Umbilical cord (tissue), 2 donors: ENCODE measurements at places on chromosomes 2 and 18. TPM values are rescaled to one million over a fixed set of nuclear protein-coding genes. Genes with fewer than 3 reads are reported as not detected.

DNA sequence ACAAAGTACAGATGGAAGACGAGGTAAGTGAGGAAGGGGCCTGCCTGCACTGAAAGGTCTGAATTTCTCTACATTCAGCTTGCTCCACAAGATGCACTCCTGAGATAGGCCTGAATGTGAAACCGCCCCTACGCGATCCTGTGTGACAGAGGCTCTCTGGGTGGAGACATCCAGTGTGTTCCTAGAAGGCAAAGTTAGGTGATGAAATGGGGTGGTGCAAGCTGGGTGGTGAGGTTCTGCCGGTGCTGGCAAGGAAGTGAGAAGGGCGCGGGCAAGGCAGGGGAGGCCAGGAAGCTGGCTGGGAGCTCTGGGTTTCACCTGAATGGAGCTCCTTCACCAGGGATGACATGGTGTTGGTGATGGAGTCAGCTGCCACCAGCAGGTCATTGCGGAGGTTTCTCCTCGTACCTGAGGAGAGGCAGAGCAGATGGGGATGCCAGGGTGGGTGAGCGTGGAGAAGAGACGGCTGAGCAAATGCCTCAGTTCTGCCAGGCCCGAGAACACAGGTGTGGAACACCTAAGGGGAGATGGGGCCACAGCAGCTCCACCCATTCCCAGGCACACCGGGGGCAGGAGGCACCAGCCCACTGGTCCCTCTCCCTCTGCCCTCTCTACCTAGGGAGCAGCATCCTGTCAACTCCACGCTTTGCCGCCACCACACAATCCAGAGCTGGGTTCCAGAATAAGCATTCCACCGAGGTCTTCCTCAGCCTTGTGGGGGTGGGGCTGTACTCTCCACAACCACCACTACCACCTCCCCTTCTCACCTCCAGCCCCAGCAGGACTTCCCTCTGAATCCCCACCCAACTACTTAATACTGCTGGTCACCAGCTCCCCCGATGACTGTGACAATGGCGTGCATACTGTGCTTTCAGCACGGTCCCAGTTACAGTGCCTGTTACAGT is 45.5 kb upstream of the DNMT3A start:
- DNase-seq, result no peak

DNA sequence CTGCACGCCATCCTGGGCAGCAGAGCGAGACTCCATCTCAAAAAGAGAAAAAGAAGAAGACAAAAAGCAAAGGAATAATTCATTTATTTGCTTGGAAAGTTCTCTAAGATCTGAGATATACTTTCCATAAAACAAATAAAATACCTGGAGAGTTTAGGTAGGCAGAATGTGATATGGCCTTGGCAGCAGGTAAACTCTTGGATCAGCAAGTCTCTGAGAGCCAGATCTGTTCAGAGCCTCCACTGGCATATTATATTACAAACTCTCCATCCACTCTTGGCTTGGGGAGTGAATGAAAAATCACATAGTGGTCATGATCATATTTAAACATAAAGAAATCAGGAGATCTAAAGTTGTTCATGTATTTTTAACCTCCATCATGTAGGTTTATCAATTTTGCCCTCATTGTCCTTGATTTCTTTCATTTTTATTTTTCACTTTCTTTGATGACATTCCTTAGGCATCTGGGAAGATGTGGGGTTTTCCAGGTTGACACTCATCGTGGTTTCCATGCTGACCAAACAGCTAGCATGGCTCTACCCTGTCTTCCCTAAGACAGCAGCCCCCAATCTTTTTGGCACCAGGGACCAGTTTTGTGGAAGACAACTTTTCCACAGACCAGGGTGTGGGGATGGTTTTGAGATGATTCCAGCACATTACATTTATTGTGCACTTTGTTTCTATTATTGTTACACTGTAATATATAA is 10.2 kb downstream of the LRRFIP1 start:
- DNase-seq, result no peak

SERPINB13 gene
- 8.7 TPM for total RNA-seq

LONRF2 gene
- 3.4 TPM for total RNA-seq

CDH2 gene
- 53.4 TPM for total RNA-seq

GRCh38 chr2:29042561-29043075 is 31.7 kb downstream of the PCARE start:
- peak; percentile 59 for DNase-seq

GRCh38 chr2:227462972-227463931 is 8.7 kb upstream of the AGFG1 start:
- DNase-seq, result no peak

DNA sequence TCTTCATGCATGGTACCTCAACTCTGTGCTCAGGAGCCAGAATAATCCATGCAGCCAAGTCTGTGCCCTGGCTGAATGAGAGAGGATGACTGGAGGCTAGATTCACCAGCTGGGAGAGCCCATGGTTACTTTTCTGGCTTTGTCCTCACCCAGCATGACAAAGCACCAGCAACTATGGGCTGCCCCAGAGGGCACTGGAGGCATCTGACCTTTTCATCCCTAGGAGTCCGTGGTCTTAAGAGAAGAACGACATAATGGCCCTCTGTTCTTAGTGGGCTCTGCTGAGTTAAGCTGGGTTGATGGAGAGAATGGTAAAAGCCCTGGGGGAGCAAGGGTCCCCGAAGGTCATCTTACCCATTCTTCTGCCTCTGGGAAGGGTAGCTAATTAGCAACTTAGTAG is 54.6 kb upstream of the TNP1 start:
- DNase-seq, result no peak

DNA sequence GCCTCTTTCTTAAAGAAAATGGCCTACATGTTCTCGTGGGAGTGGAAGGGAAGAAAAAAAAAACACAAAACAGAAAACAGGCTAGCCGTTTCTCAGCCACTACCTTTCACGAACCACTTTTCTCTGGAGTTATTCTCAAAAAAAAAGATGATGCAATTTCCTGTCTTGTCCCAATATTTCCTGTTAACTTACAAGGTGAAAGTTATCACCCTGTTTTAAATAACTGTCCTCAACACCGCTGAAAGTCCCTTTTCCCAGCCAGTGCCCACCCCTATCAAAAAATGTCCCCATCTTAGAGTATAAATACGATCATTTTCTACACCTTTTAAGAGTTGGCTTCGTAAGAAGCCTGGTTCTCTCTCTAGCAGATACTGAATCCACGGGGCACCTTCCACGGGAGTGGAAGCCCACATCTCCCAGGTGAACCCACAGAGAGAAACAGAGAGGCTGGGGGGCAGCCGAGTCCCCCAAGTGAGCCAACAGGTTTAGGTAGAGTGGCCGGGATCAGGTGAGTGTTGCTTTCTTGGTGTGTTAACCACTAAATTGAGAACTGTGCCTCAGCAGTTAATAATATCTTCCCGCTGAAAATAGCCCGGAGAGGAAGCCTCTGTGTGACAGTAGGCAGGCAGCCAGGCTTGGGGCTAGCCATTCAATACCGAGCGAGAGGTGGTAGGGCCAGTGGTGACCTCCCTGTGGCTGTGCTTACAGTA is 15.9 kb downstream of the SMAD7 start:
- no peak for DNase-seq

DNA sequence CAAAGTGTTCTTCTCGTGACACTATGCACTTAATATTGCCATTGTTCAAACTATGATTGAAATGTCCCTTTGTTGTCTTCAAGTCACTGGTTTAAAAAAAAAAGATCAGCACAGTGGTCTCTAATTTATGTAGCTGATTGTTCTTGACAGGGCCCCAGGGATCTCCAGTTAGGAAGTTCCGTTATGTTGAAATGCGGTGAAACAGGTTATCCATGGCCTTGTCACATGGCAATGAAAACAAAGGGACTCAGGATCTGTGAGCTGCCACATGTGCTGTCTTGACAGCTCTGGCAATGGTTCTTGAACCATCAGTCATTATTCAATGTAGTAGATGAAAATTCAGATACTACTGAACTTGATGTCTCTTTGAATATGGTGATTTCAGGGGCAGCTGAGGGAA is 147.4 kb downstream of the SETBP1 start:
- DNase-seq, result no peak

DNA sequence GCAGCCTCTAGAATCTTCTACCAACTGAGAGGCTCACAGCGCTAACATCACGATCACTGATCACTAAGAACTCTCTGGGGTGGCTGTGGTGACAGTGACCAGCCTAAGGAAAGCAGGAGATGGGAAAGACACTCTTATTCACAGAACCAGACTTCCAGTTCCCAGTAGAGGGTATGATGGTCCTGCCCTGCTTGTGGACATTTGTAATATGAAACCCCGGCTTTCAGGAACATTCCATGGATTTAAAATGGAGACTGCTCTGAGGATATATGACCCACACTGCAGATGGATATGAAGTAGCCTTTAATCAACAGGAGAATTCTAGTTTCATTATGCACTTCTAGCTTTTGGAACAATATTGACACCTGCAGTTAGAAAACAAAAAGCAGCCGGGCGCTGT is 131.8 kb downstream of the AFF3 start:
- DNase-seq, result peak; percentile 35

THADA gene
- total RNA-seq, result 65.0 TPM

- peak; percentile 60 for DNase-seq
These were observed 775 bp downstream of the SPRED2 start for GRCh38 chr2:65431421-65432226.

ZNG1B gene
- 84.7 TPM for total RNA-seq

DNA sequence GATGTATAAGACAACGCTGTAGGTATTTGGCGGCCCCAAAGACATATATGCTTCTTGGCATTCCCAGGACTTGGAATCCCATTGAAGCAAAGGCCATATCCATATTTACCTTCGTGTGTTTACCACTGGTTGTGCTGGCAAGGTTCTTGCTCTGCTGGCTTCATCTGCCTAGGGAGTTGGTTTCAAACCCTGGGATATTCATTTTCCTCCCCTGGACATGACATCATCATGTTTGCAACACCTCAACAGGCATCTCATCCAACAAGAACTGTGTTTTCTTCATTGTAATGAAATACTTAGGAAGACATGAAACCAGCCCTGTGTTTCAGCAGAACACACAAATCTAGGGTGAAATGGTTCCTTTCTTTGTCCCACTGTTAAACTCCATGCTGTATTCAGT is 77.9 kb upstream of the PHLPP1 start:
- no peak for DNase-seq

BUB1 gene
- total RNA-seq, result 11.6 TPM

NPPC gene
- not detected for total RNA-seq

DNA sequence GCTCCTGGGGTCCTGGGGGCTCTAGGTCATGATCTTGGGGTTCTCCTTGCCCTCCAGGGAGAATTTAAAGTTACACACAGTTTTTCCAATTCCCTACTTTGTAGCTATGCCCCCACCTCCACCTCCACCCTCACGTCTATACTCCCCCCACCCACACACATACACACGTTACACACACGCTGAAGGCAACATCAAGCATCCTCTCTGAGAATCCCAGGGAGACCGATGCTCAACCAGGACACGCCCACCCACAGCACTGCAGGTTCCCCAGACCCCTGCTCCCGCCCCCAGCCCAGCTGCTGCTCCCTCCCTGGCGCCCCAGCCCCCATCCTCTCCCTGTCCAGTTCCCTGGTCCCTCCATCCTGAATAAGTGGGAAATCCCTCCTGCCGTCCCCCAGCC is 6.4 kb upstream of the TNS1 start:
- DNase-seq, result no peak

GRCh38 chr2:138712212-138712979 is 67.8 kb downstream of the NXPH2 start:
- DNase-seq, result no peak

CEP76 gene
- total RNA-seq, result 5.8 TPM

DNA sequence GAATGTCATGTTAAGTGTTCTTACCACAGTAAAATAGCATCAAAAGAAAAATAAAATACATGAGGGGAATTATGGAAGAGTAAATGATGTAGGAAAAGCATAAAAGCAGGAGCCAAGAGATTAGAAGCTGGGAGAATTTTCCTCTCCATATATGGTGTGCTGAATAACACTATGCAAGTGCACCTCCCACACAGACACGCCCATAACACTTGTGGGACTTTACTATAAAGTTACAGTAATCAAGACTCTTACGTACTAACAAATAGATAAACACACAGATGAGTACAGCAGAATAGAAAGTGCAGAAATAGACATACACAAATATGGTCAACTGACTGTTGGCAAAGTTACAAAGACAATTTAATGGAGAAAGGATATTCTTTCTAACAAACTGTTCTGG is 16.0 kb upstream of the SPHKAP start:
- DNase-seq, result no peak

DNA sequence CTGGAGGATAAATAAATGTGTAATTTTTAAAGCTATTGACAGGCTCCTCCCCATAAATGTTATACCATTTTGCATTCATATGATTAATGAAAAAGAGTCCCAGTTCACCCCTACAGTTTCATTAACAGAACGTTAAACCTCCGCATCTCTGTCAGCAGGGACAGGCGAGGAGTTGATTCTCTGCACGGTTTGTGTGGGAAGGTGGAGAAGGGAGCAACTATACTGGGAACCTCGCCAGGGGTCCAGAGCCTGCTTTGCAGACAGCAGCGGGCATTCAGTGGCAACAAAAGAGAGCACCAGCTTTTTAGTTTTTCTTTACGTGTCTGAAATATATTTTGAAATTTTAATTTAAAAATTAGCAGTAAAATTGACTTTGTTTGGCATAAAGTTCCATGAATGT is 101.4 kb downstream of the FARSB start:
- DNase-seq, result no peak

DES gene
- total RNA-seq, result 2,247 TPM

GPR39 gene
- 7.7 TPM for total RNA-seq

ANTXR1 gene
- 137 TPM for total RNA-seq

UGT1A4 gene
- total RNA-seq, result not detected

DNA sequence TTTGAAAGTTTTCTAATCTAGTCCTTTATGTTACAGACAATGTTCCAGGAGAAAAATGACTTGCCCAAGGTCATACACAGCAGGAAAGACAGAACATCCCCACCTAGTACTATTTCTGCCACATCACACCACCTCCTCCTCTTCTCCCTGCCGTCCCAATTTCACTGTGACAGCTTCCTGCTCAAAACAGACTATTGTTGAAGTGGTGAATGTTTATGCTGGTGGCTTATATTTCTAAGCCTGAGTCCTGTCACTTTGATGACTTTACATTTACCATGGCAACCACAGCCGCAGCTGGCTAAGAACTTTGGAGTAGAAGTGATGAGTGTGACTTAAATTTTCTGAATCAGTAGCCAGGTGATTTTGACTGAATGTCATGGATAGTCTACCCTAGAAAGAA is 10.0 kb downstream of the GALNT5 start:
- no peak for DNase-seq

- DNase-seq, result no peak
These were observed 585 bp upstream of the ANAPC1 start for GRCh38 chr2:111884592-111884964.
